Astrocyte (in vitro differentiated cells and primary cell): ENCODE measurements at places on chromosomes 11 and 22.

DNA sequence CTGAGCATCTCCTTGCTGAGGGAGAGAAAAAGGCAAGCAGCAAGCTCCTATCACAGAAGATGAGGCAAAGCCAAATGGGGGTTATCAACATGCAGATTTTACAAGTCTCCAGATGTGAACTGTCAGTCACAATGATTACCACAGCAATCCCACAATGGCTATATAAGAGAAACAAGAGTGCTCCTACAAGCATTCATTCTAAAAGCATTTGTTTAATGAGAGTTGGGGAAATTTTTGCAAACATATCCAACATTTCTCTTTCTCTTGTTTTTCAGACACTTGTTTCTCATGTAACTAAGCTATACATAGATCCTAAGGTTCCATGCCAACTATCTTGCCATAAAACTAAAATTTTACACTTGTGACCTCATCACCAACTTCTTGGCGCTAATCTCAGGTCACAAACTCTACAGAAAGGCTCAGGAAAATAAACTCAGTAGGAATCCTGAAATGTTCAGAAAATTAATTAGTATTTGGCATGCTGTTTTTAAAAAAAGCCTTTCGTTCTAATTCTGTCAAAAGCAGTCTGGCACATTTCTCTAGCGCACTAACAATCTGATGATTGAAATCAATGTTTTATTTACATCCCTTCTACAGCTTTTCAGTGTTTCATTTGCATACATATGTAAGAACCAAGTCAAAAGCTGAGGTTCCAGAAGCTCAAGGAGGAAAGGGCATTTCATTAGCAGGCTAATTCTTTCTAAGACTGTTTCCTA lies 199.5 kb downstream of the TTC28 start:
- DNase-seq = no peak

- no peak for DNase-seq
Measured at GRCh38 chr11:14784230-14784629, 107.8 kb downstream of the CYP2R1 start.

DNA sequence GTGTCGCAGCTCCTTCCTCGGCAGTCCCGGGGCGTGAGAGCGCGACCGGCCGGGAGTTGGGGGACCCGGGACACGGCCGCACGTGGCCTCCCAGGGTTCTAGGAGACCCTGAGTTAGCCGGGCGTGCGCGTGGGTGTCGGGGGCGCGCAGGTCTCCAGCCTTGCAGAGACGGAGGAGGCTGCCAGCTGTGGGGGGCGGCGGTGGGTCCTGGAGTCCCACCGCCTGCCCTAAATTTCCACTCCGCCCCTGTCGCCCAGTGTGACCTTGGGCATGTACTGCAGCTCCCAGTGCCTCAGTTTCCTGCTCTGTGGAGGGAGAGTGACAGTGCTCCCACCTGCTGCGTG lies 18.8 kb downstream of the RRP7A start:
- no peak for DNase-seq

DNA sequence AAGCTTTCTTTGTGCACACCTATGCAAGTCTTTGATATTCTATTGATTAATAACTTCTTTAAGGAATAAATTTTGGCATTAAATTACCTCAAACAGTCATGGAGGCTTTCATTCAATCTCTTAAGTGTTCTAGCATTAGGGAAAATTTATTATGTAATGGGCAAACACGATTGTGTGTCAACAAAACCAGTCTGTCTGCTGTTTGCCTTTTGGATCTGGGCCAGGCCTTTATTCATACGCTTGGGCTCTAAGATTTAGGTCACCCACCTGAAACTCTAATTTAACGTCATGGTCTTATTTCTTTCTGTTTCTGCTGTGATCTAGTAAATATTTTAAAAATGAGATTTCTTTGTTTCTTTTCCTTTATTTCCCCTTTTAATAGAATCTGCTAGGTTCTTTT lies 1270.6 kb downstream of the LRRC4C start:
- DNase-seq = no peak

DNA sequence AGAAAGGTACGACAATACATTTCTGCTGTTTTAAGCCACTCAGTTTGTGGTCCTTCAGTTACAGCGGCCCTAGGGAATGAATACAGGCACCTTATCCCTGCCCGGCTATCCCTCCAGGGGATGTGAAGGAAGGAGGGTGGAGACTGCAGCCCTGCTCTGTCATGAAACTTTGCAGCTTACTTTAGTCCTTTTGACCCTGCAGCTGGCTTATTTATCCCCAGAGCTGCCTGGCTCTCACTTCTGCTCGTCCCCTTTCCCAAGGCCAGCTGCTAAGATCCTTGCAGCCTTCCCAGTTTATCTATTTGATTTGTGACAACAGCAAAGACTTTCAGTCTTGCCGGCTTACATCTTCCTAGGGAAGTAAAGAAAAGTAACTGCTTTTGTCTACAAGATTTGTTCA lies 55.2 kb downstream of the SC5D start:
- DNase-seq = no peak

- no peak for DNase-seq
Measured at GRCh38 chr11:116831790-116832349, 2.2 kb downstream of the APOC3 start.
